ENCODE measurements at places on chromosomes 7 and 10.

- peaks cover 12% of the 10 kb centered on the region for H3K4me1 ChIP-seq
- DNase-seq = no peak
- H3K27me3 ChIP-seq = no peaks in the 10 kb centered on the region
- H3K36me3 ChIP-seq = peaks cover 2% of the 10 kb centered on the region
Measured at GRCh38 chr7:151232917-151233701, 826 bp downstream of the CHPF2 start.

DNA sequence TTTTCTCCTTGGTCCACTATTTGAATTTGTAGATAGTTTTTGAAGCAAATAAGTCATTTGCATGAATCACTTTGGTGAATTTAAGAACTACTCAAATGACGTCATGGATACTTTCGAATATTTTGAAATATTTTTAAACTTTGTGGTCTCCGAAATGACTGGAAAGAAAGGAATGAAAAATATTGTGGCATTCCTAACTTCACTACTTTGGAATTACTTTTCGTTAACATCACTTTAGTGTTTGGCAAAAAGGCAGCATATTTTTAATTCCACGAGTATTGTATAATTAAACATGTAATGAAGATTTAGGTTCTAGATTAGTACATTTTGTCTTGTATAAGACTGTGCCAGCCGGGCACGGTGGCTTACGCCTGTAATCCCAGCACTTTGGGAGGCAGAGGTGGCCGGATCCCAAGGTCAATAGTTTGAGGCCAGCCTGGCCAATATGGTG is 35.3 kb upstream of the ZRANB1 start:
- H3K27me3 ChIP-seq = no peaks in the 10 kb centered on the region
- no peaks in the 10 kb centered on the region for H3K36me3 ChIP-seq
- H3K4me3 ChIP-seq = no peak overlapping the region
- DNase-seq = no peak

- peak; percentile 56 for DNase-seq
- peaks cover 12% of the 10 kb centered on the region for H3K4me1 ChIP-seq
- no peak overlapping the region for H3K4me3 ChIP-seq
- no peaks in the 10 kb centered on the region for H3K27me3 ChIP-seq
- no peak overlapping the region for H3K27ac ChIP-seq
Measured at GRCh38 chr7:27576360-27576944, 86.2 kb downstream of the HIBADH start.

GRCh38 chr10:117382861-117383260 is 7.6 kb upstream of the PDZD8 start:
- no peaks in the 10 kb centered on the region for H3K36me3 ChIP-seq
- H3K4me3 ChIP-seq = no peak overlapping the region
- no peaks in the 10 kb centered on the region for H3K27me3 ChIP-seq
- no peaks in the 10 kb centered on the region for H3K4me1 ChIP-seq
- no peak for DNase-seq

- peak overlapping the region; percentile 15 for H3K27ac ChIP-seq
- DNase-seq = no peak
- no peaks in the 10 kb centered on the region for H3K27me3 ChIP-seq
- no peaks in the 10 kb centered on the region for H3K36me3 ChIP-seq
- peaks cover 8% of the 10 kb centered on the region for H3K4me1 ChIP-seq
Measured at GRCh38 chr7:107560898-107561516, 2.7 kb downstream of the COG5 start.

GRCh38 chr7:138857728-138858127 is 59.7 kb upstream of the ATP6V0A4 start:
- H3K27me3 ChIP-seq = no peaks in the 10 kb centered on the region
- no peaks in the 10 kb centered on the region for H3K4me1 ChIP-seq
- no peaks in the 10 kb centered on the region for H3K36me3 ChIP-seq
- no peak overlapping the region for H3K27ac ChIP-seq
- DNase-seq = no peak
- H3K4me3 ChIP-seq = no peak overlapping the region

DNA sequence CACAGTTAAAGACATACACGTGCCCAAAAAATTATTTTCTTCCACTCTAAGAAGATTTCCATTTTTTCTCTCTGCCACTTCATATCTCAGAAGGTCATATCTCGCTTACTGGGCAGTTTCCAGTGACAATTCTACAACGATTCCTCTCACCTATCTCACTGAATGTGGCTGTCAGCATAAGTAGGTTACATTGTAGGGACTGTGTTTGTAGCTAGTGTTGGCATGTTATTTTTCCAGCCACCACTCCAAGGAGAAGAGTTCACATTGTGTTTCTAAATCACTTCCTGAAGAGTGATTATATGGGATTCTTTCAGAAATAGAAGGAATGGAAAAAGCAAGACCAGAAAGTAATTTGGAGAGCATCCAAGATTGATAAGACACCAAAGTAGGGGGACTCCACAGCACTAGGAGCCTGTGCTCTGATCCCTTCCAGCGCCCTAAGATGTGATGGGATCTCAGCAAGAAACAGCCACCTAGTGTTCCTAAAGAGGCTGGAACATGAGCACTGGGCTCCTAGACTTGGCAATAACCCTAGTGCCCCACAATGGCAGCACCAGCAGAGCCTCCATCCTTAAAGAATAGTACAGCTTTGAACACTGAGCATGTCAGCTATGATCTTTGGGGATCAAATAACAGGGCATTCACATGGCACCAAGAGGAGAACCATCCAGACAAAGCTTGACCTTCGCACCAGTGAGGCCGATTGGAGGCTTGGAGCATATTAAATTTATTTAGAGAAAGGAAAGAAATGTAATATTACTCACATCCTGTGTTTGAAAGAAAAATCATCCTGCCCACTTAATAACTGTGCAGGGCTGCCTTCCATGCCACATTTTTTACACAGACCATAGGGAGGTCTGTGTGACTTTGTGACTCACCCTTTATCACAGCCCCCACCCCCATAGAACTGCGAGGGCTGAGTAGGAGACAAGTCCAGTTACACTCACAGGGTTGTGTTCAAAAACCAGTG is 51.8 kb downstream of the CAV1 start:
- H3K4me3 ChIP-seq = no peak overlapping the region
- peaks cover 24% of the 10 kb centered on the region for H3K4me1 ChIP-seq
- H3K27me3 ChIP-seq = no peaks in the 10 kb centered on the region
- H3K36me3 ChIP-seq = no peaks in the 10 kb centered on the region

DNA sequence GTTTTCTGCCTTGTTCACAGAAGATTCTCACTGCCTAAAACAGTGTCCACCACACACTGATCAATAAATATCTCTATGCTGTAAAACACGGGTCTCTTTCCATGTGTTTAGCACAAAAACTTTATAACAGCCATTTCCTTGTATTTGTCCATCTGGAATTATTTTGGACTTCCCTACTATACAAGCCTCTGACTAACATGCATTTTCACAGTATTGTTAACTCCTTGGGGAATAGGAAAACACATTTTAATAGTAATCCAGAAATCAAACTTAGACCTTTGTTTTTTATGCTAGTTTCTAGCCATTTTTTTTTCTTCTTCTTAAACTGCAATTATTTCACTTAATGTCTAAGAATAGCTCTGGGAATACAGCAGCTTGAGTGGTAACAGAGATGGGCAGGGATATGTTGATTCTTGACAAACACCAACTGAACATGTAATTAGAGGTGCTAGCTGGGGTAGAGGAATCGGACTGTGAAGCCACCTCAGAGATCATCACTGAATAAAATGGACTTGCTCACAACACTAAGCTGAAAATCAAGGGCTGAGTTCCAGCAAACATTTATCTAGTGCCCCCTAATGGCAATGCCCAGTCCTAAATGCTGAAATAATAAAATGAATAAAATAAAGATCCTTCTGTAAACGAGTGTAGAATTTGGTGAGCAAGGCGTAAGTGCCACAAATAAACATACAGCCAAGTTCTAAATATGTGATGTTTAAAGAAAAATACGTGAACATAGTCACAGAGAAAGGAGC is 593.1 kb downstream of the SORCS1 start:
- no peak overlapping the region for H3K27ac ChIP-seq
- no peak overlapping the region for H3K4me3 ChIP-seq
- no peaks in the 10 kb centered on the region for H3K36me3 ChIP-seq
- H3K27me3 ChIP-seq = no peaks in the 10 kb centered on the region

DNA sequence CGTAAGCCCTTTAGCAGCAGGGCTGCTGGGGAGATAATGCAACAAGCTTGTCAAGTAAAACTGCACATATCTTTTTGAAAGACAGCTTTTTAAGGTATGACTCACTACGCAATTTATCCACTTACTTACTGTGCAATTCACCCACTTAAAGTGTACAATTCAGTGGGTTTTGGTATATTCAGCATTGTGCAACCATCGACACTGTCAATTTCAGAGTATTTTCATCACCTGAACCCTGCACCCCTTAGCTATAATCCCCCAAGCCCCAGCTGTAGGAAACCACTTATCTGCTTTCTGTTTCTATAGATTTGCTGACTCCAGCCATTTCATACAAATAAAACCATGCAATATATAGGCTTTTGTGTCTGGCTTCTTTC is 168.0 kb downstream of the PTPN20 start:
- H3K36me3 ChIP-seq = no peaks in the 10 kb centered on the region
- H3K4me1 ChIP-seq = no peaks in the 10 kb centered on the region
- no peak overlapping the region for H3K4me3 ChIP-seq
- H3K27ac ChIP-seq = no peak overlapping the region
- no peak for DNase-seq

DNA sequence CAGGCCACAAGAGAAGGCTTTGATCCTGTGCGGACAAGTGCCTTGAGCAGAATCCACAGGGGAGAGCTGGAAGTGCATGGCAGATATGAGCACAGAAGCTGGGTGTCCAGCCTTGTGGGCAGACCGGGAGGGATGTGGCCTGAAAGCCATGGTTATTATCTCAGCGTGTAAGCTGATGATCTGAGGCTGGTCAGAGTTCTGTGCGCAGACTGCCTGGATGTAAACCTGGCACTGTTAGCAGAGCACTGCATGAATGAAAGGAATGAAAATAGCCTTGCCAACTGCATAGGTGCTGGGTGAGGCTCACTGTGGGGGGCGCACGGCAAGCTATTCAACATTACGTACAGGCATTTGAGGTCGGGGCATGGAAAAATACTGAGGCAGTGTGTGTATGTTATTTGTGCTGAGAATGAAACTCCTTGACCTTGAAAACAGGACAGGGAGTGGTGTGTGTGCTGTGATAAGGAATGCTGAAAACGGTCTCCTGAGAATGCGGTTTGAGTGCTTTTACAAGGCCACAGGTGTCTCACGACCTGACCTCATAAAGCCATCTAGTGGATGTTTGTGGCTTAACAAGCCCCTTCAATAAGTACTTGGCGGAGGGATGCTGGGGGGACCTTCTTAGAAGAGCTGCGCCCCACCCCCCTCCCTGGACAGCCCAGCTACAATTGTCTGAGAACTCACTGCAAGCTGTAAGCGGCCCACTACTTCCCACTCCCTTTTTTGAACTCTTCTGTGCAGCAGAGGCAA is 18.7 kb downstream of the AKR1C1 start:
- peak; percentile 91 for DNase-seq
- no peak overlapping the region for H3K4me3 ChIP-seq
- H3K27ac ChIP-seq = peak overlapping the region; percentile 82

DNA sequence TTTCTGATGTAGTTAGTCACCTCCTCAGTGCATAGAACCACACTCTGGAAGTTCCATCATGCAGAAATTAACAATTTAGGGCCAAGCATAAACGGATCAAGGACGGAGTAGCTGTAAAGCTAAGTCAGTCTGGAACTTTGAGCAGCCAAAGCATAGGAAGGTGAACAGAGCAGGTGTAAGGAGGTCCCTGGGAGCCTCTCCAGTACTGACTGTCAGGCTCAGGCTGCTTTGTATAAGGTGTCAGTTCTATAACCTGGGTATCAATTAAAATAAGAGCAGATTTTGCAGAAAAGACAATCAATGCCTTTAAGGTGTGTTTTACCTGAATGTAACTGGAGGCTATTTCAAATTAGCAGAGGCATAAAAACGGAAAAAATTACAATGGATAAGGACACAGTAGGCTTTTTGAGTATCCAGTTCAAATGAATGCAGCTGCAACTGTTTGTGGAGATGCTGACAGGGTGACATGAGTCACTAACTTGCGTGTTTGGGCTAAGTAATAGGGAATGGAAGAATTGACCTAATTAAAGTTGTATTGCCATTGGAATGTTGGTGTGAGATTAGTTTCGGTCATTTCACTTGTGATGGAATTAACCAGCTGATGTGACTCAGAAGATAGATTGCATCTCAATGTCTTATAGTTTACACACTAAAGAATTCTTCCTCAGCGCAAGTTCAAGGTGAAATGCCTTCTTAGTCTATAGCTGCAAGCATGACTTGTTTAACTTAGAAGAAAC is 417.9 kb upstream of the CNTNAP2 start:
- H3K27me3 ChIP-seq = no peaks in the 10 kb centered on the region
- H3K4me3 ChIP-seq = no peak overlapping the region
- H3K4me1 ChIP-seq = no peaks in the 10 kb centered on the region
- no peaks in the 10 kb centered on the region for H3K36me3 ChIP-seq
- H3K27ac ChIP-seq = no peak overlapping the region

DNA sequence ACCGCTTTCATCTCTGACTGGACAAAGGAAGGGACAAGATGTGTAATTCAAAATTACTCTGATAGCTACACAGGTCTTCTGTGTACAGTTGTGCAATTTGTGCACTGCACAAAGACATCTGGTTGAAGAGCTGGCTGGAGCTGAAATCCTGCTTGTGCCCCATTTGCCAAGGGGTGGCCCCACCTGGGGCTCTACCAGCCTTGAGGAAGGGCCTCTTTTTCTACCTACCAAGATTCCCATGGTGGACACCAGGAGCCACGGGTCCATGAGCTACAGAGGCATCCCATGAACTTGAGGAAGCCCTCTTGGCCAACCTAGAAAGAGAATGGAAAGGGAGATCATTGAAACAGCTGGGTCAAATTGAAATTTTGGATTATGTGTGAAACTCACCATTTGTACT is 43.2 kb downstream of the HHEX start:
- no peaks in the 10 kb centered on the region for H3K36me3 ChIP-seq
- H3K27me3 ChIP-seq = no peaks in the 10 kb centered on the region
- no peaks in the 10 kb centered on the region for H3K4me1 ChIP-seq
- H3K4me3 ChIP-seq = no peak overlapping the region

DNA sequence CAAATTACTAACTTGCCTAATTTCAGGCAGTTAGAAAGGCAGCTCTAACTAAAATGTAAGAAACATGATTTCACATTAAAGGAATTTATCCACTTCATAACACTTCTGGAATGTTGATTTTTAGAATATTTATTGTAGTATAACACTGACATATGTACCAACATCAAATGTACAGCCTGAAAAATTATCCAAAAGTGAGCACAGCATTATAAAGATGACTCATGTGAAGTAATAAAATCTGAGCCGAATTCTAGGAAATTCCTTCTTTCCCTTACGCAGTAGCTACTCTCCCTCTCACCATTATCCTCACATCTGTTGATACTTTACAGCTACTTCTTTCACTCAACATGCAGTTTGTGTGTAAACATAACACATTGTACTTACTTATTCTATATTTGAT is 610.6 kb downstream of the ZWINT start:
- no peak for DNase-seq
- no peaks in the 10 kb centered on the region for H3K27me3 ChIP-seq
- no peaks in the 10 kb centered on the region for H3K36me3 ChIP-seq
- H3K4me3 ChIP-seq = no peak overlapping the region

Measured in Caco-2 (cell line).